Occipital lobe (tissue), 3 donors: ENCODE measurements at places on chromosomes 4 and X. TPM values are rescaled to one million over a fixed set of nuclear protein-coding genes. Genes with fewer than 3 reads are reported as not detected.
A peak's percentile ranks its signal among the peaks of the same experiment; 100 is the strongest.

DNA sequence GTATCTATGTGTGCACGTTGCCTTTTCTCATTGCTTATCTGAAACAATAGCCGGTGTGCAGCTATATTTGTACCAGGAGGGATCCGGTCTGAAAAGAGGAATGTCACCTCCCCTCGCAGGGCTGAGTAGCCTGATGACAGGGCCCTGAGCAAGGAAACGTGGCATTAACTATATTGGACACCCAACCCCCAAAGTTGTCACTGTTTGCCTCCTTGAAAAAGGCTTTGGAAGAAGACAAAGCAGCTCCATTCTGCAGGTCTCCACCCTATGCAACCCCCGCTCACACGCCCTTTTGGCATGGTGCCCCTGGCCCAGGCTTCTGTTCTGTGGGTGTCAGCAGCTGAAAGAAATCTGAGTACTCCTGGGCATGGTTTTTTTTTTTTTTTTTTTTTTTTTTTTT lies 8.2 kb downstream of the PRRG3 start:
- peak; percentile 6 for DNase-seq

- no peak for DNase-seq
These were observed 62.5 kb downstream of the SLAIN2 start for GRCh38 chr4:48403779-48404178.

The ATOH1 gene
- not detected for total RNA-seq

GRCh38 chr4:11424000-11424399 lies 4.7 kb downstream of the HS3ST1 start:
- DNase-seq = no peak

DNA sequence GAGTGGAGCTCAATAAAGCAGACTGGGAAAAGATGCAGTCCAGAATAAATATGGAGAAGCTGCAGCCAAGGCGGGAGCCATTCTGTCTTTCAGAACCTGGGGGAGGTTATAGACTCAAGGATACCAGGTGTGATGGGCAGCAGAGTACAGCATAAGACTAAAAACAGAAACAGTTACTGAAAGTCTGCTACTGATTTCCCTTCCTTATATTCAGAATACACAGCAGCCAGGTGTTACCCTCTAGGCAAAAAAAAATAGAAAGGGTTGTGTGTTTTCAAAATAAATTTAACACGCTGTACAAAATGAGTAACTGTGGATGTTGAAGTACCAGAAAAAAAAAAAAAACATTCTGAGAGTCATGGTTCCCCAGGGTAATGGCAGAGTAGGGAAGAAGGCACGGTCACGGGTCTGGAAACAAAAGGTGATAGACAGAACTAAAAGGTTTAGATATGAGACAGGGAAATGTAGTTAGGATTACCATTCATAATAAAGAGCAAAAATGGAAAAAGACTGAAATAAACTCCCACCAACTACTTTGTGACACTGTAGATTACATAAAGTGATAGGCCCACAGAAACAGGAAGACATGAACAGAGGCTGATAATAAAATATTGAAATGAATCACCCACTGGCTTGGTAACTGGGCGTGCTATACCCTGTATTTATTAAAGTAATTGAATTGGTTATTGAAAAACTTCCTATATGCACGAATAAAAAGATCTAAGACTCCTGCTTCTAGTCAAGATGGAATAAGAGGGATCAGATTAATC lies 10.8 kb upstream of the HHIP start:
- DNase-seq = no peak

- DNase-seq = no peak
These were observed 32.3 kb upstream of the KDR start for GRCh38 chr4:55157559-55158277.

DNA sequence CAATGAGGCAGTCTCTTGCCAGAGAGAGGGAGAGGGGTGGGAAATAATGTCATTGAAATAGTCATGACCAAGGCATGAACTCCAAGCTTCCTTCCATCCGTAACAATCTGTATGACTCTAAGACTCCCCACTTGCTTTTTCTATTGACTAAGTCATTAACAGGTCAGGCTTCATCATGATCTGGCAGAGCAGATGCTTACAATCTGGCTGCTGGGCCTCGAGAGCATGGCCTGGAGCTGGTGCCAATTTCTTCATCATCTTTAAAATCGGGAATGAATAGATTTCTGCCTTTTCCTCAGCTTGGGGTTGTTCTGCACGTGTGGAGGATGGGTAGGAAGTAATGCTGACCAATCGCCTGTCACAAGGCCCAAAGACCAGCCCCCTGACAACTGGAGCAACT lies 280.6 kb upstream of the CLNK start:
- DNase-seq = no peak
